ENCODE measurements at places on chromosomes 1 and 21.

GRCh38 chr1:39928809-39929587 is 25.9 kb upstream of the MFSD2A start:
- DNase-seq = no peak

DNA sequence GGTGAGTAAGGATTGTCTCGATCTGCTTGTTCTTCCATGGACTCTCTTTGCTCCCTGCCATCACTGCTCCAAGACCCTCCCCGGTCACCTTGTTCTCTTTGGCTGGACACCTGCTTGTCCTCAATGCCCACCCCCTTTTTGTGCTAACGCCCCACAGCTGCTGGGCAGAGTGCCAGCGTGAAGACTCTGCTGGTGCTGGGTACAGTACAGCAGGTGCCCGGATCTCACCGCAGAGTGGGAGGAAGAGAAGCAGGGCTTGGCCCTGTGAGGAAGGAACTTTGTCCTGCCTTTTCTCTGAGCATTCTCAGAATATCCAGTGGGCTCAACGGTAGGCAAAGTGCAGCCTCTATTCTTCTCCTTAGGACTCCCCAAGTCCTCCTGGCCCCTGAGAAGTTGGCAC is 90.1 kb downstream of the PLXNA2 start:
- DNase-seq = no peak

GRCh38 chr1:114927401-114927800 is 72.7 kb downstream of the SYCP1 start:
- no peak for DNase-seq

DNA sequence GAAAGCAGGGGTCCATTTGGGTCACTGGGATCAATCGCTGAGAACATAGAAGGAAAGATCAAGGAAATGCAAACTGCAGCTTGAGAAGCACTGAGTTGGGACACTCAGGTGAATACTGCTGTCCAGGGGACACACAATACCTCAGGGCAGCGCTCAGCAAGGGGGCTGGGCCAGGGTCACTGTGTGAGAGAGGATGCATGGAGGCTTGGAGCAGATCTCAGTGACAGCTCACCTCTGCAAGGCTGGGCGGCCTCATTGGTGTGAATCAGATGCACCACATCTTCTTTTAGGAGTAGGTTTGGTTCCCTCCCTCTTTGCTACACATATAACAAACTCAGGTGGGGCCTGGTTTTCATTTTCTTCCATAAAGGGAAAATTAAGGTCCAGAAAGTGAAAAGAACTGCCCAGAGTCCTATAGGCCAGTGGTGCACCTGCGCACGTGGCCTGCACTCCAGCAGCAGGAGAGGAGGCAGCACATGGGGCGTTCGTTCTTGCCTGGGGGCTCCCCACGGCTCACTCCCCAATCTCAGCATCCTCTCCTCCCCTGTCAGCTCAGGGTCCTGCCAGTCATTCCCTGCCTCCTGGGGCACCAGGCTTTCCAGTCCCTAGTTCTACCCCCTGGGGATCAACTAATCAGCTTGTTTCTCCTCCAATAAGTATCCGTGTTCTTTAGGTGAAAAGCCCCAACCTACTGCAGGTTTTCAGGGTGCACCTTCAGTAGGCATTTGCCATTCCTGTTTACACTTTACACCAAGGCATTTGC is 1.5 kb downstream of the A3GALT2 start:
- no peak for DNase-seq

DNA sequence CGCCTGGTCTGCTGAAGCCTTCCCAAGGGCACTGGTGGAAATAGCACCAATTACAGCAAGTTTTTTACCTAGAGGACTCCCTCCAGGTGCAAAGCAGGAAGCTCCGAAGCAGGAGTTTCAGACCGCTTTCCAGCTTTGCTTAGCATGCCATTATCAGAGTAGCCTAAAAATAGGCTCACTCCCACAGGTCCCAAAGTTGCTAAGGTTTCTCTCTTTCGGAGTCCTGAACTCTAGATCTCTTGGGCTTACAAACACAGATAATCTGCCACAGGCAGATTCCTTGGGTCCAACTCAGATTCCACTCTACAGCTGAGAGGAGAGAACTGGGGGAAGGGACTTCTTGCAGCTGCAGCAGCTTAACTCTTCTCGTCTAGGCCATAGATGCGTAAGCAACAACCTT is 22.5 kb downstream of the ZMYND12 start:
- DNase-seq = no peak

- no peak for DNase-seq
These were observed 7.2 kb downstream of the PTP4A2 start for GRCh38 chr1:31930836-31931592.

DNA sequence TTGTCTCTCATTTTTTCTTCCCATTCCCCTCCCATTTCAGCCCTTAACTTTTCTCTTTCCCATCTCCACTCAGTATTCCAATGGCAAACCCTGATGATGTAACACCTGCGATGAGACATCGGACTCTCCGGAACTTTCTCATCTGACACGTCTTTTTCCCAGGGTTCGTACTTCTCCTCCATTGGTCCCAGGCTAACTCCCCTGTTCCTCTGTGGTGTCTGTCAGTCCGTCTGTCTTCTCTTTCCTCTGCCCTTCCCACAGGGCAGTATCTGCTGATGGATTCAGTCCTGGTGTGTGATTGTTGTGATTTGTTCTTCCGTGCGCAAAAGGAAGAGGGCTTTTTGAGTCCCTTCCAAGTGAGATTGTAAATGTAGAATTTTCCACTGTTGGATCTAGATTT is 27.7 kb downstream of the VANGL2 start:
- DNase-seq = no peak

- DNase-seq = no peak
These were observed 33.3 kb downstream of the MATN1 start for GRCh38 chr1:30689901-30690645.

DNA sequence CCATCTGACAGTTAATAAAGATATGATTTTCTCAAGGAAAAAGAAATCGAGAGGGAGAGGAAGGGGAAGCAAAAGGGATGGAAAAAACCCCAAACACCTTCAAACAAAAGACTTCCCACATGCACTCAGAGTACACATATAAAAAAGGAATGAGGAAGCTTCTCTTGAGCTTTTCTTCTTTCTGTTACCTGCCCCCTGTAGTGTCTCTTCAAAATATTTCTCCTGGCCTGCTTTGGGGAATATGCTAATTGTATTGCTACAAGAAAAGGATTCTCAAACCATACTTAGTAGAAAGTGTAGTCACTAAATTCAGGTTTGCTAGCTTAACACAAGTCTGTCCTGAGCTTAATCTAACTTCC is 58.7 kb downstream of the KIF14 start:
- DNase-seq = no peak

GRCh38 chr1:110477041-110477440 is 26.1 kb downstream of the PROK1 start:
- DNase-seq = no peak

Measured in T-helper 22 cell (primary cell).